MG63 (cell line): ENCODE measurements at places on chromosomes 5 and 9. TPM values are rescaled to one million over a fixed set of nuclear protein-coding genes. Genes with fewer than 3 reads are reported as not detected.

Gene STPG3
- not detected in 2 replicates for total RNA-seq

Gene PPP3R2
- not detected in 2 replicates for total RNA-seq

Gene FSD1L
- total RNA-seq, result 2.1 and 7.4 TPM in 2 replicates

Gene HAVCR2
- total RNA-seq, result 0.23 TPM in 1 of 2 replicates, not detected in the other

Gene OGN
- 0.33 TPM in 1 of 2 replicates, not detected in the other for total RNA-seq

Gene MED22
- 34.7 and 35.4 TPM in 2 replicates for total RNA-seq

Gene GAPT
- total RNA-seq, result not detected in 2 replicates
